Lung (tissue), 17 donors: ENCODE measurements at places on chromosomes 16 and 17.

GRCh38 chr17:68398691-68399637, 58.3 kb downstream of the WIPI1 start:
- DNase-seq, result peak; percentile 82

DNA sequence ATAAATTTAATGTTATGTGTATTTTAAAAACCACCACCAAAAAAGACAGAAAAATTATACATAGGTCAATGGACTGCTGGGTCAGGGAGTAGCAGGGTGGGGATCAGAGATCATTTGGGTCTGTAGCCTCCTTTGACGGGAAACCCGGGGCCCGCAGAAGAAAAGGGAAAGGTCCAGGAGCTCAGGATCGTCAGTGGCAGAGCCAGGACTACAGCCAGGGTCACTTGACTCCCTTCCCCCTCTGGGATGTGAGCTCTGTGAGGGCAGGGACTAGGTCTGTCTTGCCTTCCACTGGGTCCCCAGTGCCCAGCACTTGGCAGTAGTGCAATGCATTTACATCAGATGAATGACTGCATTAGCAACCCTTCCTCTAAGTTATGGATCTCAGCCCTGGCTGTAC, 62.1 kb downstream of the TOM1L2 start:
- DNase-seq, result no peak

DNA sequence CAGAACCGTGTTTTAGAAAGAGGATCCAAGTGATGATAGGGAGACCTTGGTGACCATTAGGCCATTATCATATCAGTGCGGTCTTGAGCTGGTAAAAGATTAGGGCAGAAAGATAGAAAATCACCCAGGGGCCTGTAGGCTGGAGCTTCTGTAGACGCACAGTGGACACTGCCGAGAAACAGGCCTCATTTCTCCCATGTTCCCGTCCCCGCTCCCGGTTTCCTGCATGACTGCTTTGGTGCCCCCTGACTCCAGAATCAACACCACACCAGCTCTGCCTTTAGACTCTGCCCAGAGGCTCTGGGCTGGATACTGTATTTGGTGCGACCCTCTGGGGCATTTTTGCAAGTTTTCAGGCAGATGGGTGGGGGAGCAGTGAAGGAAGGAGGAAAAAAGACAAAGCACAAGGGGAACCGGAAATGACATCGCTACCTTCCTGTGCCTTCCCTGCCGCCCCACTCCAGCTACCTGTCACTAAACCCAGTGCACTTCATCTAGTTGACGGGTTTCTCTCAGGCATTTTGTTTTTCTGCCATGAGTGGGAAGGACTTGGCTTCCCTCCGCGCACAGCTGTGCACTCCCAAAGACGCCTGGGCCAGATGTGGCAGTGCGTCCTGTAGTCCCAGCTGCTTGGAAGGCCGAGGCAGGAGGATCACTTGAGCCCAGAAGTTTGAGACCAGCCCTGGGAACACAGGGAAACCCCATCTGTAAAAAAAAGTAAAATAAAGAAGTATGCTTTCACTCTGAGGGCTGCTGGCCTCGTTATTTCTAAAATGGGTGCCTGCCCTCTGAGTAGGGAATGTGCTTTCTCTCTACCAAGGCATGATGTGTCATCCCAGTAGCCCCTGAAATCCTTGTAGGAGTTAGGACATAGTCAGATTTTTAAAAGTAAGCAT, 214.1 kb downstream of the RPTOR start:
- DNase-seq, result peak; percentile 71

DNA sequence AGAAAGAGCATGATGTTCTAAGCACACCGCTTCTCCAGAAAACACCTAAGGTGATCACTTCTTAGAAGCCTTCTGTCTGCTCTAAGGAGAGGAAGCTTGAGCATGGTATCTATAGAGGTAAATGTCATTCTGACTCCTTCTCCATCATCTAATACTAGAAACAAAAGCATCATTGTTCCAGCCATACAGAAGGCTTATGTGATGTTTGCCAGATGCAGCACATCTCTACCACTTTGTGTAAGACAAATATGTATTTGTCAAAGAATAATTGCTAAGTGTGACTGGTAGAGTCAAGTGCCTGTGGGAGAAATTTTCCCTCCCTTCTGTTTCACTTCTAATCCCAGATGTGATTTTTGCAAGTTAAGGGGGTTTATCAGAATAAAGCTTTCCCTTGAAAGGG, 217.1 kb downstream of the HS3ST3A1 start:
- DNase-seq, result no peak

DNA sequence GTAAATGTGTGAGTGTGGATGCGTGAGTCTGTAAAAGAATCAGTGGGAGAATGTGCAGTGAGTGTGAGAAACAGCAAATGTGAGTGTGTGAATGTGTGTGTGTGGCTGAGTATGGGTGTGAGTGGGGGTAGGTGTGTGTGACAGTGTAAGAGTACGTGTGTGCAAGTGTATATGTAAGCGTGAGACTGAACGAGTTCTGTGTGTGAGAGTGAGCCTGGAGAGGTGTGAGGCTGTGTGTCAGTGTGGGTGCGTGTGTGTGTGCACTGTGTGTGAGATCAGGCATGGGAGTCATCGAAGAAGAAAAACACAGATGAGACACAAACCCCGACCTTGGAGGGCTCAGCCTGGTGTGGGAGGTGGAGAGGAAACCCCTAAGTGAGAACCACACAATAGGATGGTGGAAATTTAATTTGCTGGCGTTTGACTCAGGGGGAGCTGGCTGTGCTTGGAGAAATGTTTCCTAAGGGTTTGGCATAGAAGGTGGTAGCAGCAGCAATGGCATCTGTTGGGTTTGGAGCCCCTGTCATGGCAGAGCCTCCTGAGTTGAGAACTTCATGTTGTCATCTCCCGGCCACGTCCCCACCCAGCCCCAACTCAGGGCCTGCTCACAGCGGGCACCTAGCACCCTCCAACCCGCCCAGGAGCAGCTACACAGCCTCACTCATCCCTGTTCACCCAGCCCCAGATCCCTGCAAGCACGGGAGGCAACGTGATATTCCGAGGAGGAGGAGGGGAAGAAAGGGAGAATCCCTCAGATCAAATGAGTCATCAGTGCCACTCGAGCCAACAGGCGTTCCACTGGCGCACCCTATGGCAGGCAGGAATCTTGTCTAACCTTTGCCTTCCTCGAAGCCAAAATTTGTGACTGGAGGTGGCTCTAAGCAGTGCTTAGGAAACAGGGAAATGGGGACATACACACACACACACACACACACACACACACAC, 14.3 kb upstream of the NUBP1 start:
- no peak for DNase-seq

- no peak for DNase-seq
These were observed 265.9 kb downstream of the SOX9 start for GRCh38 chr17:72386619-72387237.

DNA sequence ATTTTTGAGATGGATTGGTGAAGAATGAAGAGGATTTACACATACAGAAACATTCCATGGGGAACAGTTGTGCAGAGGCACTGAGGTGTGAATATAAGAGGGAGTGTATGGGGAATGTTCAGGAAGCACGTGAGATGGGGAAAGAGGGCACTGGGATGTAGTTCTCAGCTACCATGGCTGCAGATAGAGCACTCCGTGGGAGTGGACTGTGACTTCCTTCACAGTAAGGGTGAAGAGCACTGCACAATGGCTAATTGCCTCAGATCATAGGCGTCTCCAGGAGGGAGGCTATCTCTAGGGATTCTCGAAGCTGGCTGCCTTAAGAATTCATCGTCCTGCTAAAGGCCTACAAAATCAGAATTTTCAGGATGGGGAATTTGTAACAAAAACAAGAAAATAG, 7.0 kb downstream of the YPEL2 start:
- no peak for DNase-seq

DNA sequence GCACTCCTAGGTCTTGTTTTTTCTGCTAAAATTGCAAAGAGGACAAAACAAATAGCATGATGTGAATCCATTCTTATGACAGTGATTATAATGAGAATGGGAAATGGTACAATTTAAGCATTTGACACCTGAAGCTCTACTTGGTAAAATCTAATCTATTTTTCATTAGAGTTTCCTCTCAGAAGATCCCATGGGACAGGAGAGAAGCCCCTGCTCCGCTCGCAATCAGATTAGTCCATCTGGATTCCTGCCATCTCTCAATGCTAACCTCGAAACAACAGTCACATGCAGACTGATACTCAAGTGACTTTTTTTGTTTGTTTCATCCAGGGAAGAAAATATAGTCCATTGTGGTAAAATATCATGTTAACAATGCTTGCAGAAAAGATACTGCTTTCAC, 107.4 kb upstream of the TOM1L1 start:
- no peak for DNase-seq

GRCh38 chr16:10594312-10594950, 14.0 kb upstream of the EMP2 start:
- DNase-seq, result no peak

DNA sequence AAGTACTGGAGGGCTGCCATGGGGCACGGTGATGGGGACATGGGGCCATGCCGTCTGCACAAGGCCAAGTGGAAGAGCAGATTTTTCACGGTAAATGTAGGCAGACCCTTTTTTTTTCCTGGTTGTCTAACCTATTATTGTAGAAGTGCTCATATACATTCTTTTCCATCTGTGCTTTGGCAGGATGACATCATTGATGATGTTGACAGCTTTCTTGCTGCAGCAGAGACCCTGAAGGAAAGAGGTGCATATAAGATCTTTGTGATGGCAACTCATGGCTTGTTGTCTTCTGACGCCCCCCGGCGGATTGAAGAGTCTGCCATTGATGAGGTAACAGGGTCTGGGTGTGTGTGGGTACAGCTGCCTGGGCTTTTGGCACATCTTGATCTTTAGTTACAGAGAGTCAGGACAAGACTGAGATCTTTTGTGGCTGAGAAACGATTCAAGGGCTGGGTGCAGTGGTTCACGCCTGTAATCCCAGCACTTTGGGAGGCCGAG, 23.3 kb upstream of the SLC5A10 start:
- no peak for DNase-seq
